ENCODE measurements at places on chromosomes 1 and 21.

DNA sequence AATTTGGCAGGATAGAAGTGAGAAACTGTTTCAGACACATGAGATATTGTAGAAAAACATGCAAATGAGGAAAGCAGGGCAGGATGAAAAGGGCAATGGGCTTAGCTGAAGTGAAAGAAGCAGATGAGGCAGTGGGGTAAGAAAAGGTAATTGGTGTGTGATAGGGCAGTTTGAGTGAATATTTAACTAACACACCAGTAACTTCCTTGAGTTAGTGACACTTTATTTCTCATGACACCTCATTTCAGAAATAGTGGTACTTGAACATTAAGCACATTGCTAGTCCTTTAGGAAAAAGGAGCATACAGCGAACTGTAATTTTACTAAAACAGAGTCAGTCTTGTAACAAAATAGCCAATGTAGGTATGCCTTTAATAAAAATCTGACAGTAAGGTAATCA, 415.0 kb downstream of the DPYD start:
- no peak for DNase-seq

DNA sequence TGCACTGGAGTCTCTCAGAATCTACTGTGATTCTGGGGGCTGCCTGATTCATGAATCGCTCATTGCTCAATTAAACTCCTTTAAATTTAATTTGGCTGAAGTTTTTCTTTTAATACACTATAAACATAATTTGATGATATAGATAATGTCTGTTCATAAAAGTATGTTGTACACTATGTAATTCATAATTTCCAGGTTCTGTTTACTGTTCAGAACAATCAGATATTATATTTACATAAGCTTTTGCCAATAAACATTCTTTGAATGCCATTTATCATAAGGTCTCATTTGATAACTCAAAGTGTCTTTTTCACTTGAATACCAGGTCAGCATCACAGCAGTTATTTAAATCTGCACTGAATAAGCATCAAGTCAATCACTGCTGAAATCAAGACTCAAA, 39.6 kb downstream of the PIGK start:
- DNase-seq = no peak

GRCh38 chr1:109283748-109284600, 1.0 kb upstream of the PSRC1 start:
- no peak for DNase-seq

DNA sequence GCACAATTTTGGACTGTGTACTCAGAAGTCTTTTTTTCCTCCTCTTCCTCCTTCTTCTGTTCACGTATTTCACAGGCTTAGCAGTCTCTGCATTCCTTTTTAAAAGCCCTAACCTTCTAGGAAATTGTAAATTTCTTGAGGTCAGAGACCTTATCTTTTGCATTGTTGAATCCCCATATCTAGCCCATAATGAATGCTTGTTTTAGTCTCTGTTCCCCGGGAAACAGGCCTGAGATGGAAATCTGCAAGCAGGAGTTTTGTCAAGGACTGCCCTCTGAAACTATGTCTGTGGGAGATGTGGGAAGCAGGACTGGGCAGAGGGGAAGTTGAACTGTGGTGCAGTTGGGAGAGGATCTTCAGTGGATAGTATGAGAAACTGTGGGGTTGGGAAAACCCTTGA, 272.2 kb upstream of the DAB1 start:
- DNase-seq = no peak

DNA sequence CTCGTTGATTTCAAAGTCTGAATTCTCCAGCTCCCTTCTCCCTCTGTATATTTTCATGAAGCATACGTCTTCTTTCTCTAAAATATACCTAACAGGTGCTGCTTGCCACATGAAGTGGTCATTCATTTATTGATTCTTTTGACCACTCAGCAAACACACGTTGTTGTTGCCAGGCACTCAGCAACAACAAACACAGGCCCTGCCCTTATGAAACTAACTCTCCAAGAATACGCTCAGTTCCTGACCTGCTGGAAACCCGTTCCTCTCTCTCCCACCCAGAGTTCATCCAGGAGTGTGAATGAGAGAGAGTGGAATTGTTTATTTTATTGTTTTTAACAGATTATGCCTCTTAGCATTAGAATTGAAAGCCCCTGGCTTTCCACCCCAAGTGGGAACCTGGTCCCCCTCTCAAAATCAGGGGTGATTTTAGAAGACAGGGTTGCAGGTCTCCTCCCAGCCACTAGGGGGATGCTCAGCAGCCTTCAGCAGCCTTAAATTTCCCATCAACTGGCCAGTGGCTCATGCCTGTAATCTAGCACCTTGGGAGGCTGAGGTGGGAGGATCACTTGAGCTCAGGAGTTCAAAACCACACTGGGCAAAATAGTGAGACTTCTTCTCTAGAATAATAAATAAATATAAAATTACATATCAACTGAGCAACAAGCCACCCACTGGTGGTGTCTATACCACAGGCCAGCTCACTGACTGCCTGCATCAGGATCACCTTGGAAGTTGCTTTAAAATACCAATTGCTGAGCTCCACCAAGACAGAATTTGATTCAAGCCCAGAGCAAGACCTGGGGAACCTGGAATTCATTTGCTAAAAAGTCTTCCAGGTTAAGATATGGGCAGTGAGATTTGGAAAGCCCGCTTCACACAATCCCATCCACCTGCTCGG, 181.0 kb upstream of the KLHDC7A start:
- DNase-seq = no peak
